ENCODE measurements at places on chromosomes 7 and 10.

DNA sequence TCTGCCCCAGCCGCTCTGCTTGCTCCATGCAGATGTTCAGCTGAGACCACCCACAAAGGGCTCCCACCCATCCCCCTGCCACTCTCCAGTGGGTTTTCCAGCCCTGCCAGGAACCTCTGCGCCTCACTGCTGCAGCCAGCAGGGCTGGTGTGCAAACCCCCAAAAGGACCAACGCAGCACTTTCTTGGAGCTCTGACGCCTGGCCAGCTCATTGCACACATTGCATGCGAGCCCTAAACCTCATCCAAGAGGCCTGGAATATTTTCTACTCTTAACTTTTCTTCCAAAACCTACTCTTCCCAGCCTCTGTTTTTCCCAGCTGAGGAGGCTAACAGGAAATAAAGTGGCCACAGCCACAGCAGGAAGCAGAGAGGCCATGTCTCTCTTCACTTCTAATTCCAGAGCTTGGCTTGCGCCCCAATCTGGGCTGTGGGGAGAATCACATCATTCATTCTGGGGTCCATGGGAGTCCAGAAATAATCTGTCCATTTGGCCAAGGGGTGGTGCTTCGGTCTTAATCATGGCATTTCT, 4.6 kb upstream of the FAM170B start:
- DNase-seq: peak; percentile 21

GRCh38 chr7:112448891-112449290, 1.4 kb upstream of the IFRD1 start:
- no peak for DNase-seq

- no peak for DNase-seq
Observed at GRCh38 chr10:128930515-128930914, 536.5 kb upstream of the MGMT start.

DNA sequence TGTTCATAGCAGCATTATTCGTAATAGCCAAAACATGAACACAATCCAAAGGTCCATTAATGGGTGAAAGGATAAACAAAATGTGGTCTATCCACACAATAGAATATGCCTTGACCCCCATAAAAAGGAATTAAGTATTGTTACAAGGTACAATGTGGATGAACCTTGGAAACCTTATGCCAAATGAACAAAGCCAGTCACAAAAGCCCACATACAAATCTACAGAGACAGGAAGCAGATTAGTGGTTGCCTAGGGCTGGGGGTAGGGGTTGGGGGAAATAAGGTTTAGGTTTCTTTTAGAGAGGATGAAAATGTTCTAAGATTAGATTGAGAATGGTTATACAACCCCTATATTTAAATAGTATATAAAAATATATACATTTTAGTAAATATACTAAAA, 34.8 kb downstream of the PIP4K2A start:
- DNase-seq: no peak

DNA sequence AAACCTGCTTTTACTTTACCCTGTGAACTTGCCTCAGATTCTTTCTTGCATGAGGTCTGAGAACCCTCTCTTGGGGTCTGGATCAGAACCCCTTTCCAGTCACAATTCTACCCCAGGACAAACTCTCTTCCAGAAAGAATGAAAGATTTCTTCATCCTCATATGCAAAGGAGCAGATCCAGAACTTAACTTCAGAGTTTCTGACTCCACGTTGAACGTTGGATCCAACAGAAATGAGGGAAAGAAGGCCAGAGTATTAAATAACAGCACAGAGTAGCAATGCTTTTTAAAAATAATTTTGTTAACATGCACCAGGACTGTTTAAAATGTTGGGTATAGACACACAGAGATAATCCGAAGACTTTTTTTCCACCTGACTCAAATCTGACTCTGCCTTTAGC, 632.9 kb upstream of the AUTS2 start:
- DNase-seq: no peak

- peak; percentile 20 for DNase-seq
Observed at GRCh38 chr10:128629111-128630096, 503.2 kb upstream of the MKI67 start.

DNA sequence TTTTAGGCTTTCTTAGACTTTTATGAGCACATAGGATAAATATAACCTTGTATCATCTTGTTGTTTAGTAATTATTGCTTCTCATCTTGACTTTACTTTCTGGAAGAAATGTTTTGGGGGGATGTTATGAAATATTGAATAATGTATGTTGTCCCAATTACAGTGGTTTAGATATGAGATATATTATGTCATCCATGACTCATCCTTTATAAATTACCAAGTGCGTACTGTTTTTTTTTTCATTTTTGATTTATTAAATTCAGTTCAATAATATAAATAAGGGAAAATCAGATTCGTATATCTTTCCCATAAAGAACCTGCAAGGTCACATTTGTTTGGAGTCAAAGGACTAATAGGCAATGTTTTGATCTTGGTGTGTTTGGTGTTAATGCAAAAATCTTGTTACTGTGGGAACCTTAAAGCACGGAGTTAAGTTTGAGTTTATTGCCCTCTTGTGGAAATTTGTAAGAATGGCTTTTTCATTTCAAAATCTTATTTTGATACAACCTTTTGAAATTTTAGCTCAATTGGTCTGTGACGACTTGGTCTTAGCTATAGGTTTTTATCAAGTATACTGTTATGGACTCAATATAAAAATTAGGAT, 108.6 kb downstream of the SRI start:
- DNase-seq: peak; percentile 74

- no peak for DNase-seq
Observed at GRCh38 chr10:3986493-3987142, 201.6 kb upstream of the KLF6 start.

DNA sequence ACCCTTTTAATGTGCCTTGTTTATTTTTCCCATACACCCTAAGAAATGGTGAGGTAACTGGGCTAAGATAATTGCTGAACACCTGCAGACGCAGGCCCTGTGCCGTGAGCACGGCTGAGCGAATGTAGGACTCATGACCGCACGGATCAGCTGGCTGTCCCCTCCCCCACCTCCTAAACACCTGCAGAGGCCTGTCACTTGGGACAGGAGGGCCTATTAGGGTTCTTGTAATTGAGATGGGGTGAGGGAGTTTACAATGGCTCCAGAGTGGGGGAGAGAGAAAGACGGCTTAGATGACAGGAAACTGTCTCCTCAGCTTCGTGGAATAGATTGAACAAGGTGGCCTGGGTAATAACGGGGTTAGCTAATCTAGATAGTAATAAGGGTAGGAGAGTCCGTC, 291.7 kb upstream of the HABP2 start:
- DNase-seq: no peak

DNA sequence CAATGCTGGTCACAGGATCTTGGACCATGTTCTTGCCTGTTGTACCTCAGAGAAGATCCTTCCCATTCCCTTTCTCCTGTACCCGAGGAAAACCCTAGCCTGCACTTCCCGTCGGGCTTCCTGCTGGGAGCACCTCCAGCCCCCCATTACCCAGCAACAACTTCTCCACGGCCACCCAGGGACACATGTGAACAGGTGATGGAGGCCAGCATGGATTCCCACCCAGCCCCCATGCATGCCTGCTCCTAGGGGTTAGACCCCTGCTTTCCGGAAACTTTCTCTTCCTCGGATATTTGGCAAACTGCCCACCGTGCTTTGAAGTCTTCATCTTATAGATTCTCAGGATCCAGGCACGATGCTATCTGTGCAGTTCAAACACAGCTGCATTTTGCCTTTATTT, 67.3 kb downstream of the CALML3 start:
- DNase-seq: no peak

DNA sequence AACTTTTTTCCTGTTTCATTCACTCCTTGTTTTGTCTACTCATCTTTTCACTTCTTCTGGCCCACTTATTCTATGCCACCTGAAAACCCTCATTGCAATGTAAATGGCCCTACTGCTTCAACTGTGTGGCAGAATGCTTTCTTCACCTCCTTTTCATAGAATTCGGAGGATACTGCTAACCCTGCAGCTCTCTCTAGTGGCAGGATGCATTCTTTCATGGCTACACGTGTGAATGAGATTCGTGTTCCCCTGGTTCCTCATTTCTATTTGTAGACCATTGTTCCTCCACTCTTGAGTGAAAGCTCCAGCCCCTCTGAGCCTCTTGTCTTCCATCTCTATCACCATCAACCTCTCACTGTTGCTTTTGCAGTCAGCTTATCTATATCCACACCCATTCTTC, 20.9 kb upstream of the CYP26C1 start:
- peak; percentile 74 for DNase-seq

- DNase-seq: no peak
Observed at GRCh38 chr10:129759214-129760002, 204.7 kb downstream of the EBF3 start.

- peak; percentile 21 for DNase-seq
Observed at GRCh38 chr10:34423673-34424625, 391.1 kb downstream of the PARD3 start.

DNA sequence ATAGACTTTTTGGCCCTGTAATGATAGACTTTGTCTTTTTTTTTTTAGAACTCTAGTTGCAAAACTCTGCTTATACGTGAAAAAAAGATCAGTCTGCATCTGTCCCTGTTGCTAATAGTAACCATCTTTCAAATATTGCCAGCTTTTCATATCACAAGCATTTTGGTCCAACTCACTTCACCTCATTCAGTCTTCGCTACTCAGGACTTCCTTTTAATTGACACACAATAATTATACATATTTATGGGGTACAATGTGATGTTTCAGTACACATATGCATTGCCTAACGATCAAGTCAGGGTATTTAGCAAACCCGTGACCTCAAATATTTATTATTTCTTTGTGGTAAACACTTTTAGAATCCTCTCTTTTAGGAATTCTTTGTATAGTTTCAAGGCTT, 867.0 kb upstream of the C7orf33 start:
- no peak for DNase-seq

DNA sequence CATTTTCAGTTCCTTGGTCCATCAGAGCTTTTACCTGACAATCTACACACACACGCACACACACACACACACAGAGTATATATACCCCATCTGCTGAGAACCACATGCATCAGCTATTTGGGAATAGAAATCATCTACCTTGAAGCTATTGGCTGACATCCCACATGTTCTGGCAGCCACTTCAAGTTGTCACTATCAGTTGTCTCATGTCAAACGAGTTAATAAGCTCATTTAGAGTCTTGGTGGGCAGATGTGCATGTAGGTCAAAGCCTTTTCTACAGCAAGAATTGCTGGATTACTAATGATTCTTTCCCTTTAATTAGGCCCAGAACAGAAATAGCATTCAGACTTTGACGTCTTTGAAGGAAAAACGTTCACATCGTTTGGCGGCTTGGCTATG, 36.8 kb downstream of the COL28A1 start:
- DNase-seq: no peak

GRCh38 chr10:132524443-132525285, 12.9 kb upstream of the INPP5A start:
- no peak for DNase-seq

GRCh38 chr10:28620251-28620650, 57.1 kb upstream of the BAMBI start:
- no peak for DNase-seq

DNA sequence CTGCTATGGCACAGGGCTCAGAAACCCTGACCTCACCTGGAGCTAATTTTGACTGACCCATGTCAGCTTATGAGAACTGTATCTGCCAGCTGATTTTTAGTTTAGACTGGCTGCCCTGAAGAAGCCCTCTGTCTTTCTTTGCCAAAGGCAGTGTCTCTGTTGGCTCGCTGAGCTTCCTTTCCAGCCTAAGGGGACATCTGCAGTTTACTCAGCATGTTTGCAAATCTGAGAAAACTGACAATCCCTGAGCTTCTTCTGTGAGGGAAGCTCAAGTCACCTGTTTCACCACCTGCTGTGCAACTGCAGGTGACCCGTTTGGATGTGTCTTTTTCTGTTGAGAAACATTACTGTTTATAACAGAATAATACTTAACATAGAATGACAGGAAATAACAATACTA, 46.0 kb downstream of the PRKAR2B start:
- no peak for DNase-seq

GRCh38 chr7:5282543-5283316, at the start of gene SLC29A4:
TSS of gene SLC29A4 (plus strand) at chr7:5282943. CDS start at chr7:5287817, 4,874 bp downstream.
- peak; percentile 49 for DNase-seq

DNA sequence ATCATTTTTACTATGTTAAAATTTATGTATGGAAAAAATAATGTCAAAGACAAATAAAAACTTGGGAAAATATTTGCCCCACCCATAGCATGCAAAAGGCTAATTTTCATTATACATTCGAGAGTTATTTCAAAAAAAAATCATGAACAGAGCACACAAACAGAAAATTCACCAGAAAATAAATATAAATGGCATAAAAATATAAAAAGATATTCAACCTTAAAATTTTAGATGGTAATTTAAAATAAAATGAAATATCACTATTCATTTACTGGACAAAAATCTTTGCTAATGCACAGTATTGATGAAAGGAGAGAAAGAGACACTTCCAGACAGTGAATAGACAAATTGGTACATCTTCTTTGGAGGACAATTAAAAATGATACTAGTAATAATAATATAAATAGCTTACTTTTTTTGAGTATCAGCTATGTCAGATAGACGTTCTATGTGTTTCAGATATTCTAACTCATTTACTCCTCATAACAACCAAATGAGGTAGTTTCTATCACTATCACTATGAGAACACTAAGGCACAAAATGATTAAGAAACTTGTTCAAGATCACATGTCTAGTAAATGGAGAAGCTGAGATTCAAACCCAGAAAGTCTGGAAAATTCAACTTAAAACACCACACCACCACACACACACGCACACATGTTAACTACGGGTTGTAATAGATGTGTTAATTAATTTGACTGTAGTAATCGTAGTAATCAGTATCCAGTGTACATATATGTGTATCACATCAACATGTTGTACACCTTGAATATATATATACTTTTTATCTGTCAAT, 63.0 kb downstream of the CCDC71L start:
- DNase-seq: no peak

DNA sequence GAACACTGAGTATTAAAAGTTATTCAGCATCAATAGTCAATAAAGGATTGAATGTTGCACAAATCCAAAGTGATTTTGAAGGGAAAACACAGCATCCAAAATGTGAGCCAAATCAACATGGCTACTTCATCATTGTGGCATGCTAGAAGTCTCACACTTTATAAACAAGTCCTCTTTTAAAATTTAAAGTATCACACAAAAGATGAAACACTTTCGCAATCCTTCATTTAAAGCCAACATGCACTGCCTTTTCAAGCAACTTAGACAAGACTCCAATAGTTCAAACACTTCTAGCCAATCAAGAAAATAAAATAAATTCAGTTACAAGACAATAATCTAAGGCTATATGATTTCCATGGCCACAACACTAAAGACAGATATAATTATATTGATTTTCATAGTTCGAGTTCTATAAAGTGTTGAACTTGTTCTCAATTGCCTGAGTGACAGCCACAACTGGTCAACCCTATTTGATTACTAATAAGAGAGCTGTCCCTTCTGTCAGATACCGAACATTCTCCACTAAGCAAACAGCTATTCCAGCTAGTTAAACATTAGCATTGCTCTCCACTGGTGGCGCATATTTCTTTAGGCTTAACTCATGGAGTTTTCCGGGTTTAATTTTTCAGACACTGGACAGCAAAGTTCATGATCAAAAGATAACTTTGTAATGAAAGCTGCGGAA, 8.3 kb downstream of the EBF3 start:
- DNase-seq: peak; percentile 53
